IPS-NIHi11 (cell line): ENCODE measurements at places on chromosomes 16 and 17.
A peak's percentile ranks its signal among the peaks of the same experiment; 100 is the strongest.

GRCh38 chr17:60095381-60095780, 16.7 kb upstream of the HEATR6 start:
- DNase-seq = no peak

DNA sequence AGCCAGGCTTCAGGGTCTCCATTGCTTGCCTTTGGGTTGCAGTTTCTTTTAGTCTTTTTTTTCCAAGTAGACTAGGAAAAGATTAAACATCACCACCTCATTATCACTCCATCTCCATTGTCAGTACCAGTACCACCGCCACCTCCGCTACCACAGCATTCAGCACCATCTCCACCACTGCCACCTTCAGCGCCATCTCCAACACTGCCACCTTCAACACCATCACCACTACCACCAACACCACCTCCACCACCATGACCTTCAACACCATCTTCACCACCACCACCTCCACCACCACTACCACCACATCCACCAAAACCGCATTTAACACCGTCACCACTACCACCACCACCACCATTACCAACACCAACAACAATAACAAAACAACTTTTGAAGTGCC, 141.5 kb upstream of the MPHOSPH6 start:
- DNase-seq = no peak

- DNase-seq = no peak
Observed at GRCh38 chr17:15431196-15431595, 36.2 kb downstream of the CDRT4 start.

GRCh38 chr17:14205380-14205779, 31.3 kb downstream of the CDRT15 start:
- DNase-seq = no peak

- no peak for DNase-seq
Observed at GRCh38 chr17:10683853-10684252, 13.5 kb downstream of the SCO1 start.

DNA sequence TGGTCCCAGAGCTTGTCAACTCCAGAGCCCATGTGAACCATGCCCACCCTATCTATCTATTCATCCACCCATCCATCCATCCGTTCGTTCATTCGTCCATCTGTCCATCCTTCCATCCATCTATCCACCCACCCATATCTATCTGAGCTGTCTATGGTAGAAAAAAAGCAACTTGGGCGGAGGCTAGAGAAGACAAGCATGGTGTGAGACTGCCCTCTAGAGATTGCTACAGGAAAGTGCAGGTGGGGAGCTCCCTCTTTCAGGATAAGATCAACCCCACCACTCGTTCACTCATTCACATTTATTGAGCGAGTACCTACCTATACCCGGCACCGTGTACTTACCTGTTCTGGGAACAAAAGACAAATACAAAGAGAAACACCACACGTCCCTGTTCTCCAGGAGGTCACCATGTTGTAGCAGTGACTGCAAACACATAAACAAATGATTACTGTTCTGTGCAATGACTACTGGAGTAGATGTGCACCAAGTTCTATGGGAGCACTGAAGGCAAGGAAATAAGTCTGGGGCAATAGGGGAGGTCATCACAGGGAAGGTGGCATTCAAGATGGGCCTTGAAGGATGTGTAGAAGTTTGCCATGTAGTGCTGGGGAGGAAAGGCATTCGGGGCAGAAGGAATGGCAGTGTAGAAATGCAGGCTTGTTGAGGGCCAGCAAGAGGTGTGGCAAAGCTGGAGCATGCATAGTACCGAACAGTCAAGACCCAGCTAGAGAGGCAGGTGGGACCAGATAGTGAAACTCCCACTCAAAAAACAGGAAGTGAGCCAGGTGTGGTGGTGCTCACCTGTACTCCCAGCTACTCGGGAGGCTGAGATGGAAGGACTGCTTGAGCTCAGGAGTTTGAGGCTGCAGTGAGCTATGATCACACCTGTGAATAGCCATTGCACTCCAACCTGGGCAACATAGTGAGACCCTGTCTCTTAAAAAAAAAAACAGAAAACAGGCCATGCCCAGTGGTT, 13.4 kb upstream of the ATP5MC1 start:
- peak; percentile 84 for DNase-seq

DNA sequence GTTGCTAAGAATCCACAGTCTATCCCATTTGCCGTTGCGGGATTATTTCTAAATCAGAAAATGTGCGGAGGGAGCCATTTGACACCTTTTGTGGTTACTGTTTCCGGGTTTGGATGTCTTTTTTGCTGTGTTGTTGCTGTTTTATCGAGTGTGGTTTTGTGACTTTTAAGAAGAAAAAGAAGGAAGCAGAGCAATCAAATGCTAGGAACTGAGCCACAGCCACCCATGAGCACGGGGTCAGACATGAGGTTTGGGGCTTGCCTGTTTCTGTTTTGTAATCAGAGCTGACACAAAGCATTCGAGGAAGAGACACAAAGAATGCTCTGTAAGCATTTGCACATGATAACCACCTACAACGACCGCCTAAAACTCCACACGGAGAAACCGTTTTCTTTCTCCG, 53.1 kb upstream of the CHMP6 start:
- no peak for DNase-seq

DNA sequence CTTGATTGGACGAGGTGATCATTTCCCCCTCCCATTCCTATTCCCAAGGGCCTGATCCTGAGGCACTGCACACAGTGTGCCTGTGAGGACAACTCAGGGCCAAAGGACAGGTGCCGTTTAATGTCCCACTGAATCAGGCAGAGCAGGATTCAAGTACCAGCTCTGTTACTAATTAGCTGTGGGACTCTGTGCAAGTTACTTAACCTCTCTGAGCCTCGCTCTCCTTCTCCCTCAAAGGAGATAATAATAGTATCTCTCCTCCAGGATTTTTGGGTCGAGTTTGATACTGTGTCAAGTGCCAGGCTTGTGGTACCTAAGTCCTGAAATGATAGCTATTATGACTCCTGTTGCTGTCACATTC, 86.8 kb upstream of the NKD1 start:
- DNase-seq = no peak

DNA sequence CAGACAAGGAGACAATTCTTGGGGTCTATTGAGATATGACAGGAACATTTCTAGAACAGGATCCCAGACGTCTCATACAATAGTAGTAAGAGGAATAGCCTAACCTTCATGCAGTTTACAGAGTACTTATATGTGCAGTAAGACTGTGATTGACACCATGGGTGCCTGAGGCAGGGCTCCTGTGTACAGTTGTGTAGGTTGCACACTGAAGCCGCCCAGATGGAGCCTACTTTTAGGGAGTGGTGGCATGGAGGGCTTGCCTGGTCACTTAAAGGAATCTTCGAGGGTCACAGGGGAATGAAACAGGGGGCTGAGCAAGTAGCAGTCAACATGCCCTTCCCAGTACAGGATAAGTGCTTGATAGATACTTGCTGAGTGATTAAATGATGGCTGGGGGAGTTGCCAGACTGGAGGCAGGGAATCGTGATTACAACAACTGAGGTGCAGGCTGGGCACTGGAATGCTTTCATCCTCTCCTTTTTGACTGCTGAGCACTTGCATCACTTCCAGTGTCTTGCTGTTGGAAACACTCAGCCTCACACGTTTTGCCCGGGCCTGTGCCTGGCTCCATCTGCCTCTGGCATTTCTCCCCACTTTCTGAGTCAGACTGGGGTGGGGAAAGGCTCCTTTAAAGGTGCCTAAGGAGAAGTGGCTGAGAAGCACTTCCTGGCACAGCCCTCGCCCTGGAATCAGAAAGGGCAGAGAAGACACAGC, 71.0 kb downstream of the COPRS start:
- no peak for DNase-seq

DNA sequence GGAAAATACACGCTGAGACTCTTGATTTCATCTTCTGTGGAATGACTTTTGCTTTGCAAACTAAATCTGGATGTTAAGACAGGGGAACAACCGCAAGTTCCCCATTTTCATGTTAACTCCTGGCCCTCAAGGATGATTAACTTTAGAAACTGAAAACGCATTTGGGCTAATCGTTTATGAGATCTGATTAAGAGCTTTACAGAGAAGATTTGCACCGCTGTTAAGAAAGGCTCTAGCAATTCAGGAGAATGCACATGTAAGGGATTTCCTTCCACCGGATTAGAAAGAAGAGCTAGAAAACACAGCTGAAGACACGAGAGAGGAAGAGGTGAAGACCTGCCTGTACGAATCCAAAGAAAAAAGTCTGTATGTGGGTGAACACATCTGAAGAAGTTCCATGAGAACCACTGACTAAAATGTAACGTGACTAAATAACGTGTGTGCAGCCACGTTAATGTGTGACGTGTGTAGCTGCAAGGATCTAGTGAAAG, 106.4 kb downstream of the YPEL2 start:
- no peak for DNase-seq

DNA sequence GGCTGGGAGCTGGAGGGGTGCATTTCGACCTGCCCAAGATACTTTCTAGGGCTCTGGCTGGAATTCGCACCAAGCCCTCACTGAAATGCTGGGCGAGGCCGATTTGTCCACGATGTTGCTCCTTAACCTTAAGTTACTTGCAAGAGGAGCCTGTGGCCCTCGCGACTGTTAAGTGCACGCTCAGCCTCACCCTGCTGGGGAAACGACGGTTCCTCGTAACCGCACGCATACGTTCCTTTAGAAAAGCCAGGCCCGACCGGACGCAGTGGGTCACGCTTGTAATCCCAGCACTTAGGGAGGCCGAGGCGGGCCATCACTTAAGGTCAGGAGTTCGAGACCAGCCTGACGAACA, 607 bp upstream of the NCOR1 start:
- no peak for DNase-seq

- DNase-seq = peak; percentile 84
Observed at GRCh38 chr16:71540-72401, 660 bp downstream of the RHBDF1 start.

- DNase-seq = no peak
Observed at GRCh38 chr17:17959520-17960361, 12.5 kb downstream of the TOM1L2 start.

GRCh38 chr16:80994451-80994850, 12.2 kb downstream of the CMC2 start:
- no peak for DNase-seq

DNA sequence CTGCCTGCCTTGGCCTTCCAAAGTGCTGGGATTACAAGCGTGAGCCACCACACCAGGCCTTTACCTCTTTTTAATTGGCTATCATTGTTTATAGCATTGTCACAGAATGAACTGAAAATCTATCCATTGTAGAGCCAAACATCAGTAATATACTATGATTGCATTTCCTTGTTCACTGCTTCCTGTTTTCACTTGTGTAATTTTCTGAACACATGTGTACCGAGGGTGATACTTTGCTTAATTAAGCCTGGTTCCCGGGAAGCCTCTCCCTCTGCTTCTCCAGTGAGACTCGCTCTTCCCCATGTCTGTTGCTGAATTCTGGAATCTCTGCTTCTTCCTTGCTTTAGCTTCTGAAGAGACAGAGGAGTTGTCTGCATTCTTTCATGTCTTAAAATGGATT, 33.1 kb downstream of the POLR3E start:
- DNase-seq = no peak

- DNase-seq = no peak
Observed at GRCh38 chr17:28704219-28704858, 7.3 kb downstream of the PROCA1 start.

GRCh38 chr16:80460988-80461387, 79.8 kb upstream of the DYNLRB2 start:
- no peak for DNase-seq

DNA sequence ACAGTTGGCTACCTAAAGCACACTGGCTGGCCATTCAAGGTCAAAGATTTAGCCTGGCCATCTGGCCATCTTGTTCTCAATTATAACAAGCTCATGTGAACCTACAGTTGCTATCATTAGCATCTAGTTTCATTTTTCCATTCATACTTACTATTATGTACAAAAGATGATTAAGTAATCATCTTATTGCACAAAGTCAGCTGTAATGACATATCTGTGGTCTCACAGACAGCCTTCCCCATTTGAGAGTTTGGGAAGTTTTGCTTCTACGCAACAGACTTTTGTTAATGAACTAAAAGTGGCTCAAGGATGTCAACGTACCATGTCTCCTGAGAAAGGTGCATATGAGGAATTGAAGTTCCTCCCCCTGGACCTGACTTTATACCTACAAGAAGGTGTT, 51.3 kb downstream of the HS3ST3B1 start:
- DNase-seq = no peak

- DNase-seq = peak; percentile 15
Observed at GRCh38 chr16:22888791-22889190, 74.8 kb downstream of the HS3ST2 start.

GRCh38 chr17:39153599-39154051, 2.2 kb upstream of the PLXDC1 start:
- DNase-seq = peak; percentile 69

DNA sequence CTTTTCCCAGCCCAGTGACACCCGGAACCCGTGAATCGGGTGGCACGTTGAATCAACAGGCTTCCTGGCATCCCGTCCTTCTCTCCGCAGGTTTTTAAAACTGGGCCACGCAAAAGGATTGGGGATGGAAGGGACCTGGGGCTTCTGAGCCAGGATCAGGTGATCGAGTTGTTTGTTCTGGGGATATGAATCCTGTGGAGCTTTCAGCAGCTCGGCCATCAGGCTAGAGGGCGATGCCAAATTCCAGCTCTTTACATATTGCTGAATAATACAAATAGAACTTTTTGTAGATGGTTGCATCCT, 473 bp downstream of the SUPT6H start:
- no peak for DNase-seq

GRCh38 chr17:27452828-27453227, 3.4 kb upstream of the KSR1 start:
- no peak for DNase-seq

- DNase-seq = no peak
Observed at GRCh38 chr16:13391337-13391736, 489.9 kb downstream of the SHISA9 start.

DNA sequence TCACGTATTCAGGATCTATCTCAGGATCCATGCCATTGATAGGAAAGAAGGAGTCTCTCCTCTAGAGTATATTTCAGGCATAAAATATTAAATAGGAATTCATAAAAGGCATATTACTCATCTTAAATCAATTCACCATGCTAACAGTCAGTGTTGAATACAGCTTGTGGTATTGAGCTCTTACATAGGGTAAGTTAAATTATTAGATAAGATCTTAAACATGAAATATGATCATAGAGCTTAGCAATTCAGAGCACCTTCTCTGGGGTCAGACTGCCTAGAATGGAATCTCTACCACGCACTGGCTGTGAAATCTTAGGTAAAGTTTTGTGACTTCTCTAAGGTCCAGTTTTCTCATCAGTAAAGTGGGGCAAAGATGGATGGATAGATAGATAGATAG, 20.7 kb downstream of the MARCHF10 start:
- no peak for DNase-seq

- DNase-seq = no peak
Observed at GRCh38 chr16:72894293-72895151, 153.4 kb downstream of the ZFHX3 start.

GRCh38 chr16:87143661-87144121, 173.5 kb downstream of the C16orf95 start:
- peak; percentile 42 for DNase-seq

GRCh38 chr16:57316390-57317017, 32.0 kb upstream of the PLLP start:
- no peak for DNase-seq

- DNase-seq = peak; percentile 40
Observed at GRCh38 chr16:75227361-75228142, 8.8 kb downstream of the CTRB1 start.
